ENCODE measurements at places on chromosomes 5 and 9.

GRCh38 chr5:67182301-67182790, 14.3 kb downstream of the CD180 start:
- peak; percentile 59 for DNase-seq

- no peak for DNase-seq
These were observed 56.4 kb downstream of the BARX1 start for GRCh38 chr9:93898502-93899426.

GRCh38 chr5:88743231-88743834, 139.7 kb downstream of the MEF2C start:
- no peak for DNase-seq

DNA sequence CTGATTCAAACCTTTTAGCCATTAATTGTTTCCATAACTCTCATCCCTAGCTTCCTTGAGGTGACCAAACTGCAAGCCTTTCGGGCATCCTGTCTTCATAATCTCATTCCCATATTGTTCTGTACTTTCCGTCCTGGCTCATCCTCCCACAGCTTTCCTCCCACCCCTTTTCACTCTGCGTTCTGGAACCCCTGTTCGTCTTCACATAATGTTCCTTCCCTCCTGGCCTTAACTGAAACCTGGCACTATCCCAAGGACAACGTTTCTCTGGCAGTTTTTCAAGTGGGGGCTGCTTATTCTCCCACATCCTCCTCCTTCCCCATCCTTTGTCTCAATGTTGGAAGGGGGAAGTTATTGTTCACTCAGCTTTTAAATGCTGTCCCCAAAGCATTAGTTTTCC, 1.5 kb downstream of the ZNF189 start:
- no peak for DNase-seq

GRCh38 chr5:105730982-105731381, 1939.8 kb downstream of the EFNA5 start:
- no peak for DNase-seq

DNA sequence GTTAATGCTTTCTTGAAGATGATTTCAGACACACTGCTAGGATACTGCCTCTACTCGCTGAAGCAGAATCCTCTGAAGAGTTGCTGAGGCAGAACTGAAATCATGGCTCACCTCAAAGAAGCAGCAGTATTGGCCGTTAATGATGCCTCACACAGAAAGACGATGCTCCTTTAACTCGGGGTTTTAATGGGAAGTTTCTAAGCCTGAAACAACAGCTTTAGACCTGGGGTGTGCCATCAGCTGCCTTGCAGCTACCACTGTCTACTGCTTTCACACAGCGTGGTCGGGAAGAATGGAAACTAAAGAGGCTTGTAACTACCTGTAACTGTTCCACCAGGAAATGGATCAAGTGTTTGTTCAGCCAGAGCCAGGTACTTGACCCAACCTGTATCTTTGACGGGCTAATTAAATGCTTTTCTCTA, at the start of gene CTXN3:
TSS of gene CTXN3 (plus strand) at position 65 of the 422 bp plus-strand sequence. CDS start 8,440 bp downstream, outside the sequence.
- no peak for DNase-seq

DNA sequence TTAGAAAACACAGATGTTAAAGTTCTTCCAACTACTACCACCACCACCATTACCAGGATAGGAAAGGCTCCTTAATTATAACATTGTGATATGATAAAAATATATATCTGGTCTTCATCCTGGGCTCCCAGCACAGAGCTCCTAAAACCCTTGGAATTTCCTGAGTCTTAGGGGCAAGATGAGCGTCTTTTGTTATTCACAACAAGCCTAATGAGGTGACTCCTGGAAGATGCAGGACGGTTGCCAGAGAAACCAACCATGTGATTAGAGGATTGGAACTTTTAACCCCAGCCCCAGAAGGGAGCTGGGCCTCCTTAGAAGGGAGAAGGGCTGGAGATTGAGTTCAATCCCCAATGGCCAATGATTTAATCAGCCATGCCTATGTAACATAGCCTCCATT, 148.0 kb upstream of the ADRA1B start:
- DNase-seq: no peak

GRCh38 chr5:68147659-68148058, 67.9 kb upstream of the PIK3R1 start:
- DNase-seq: no peak
